ENCODE measurements at places on chromosomes 3 and 15.

- peak; percentile 62 for DNase-seq
These were observed 34.0 kb upstream of the CCDC174 start for GRCh38 chr3:14617508-14618023.

GRCh38 chr3:172342097-172342659 is 106.1 kb downstream of the GHSR start:
- DNase-seq = no peak

- no peak for DNase-seq
These were observed 1.5 kb downstream of the IGSF10 start for GRCh38 chr3:151459358-151459757.

- DNase-seq = no peak
These were observed 218.3 kb downstream of the FHIT start for GRCh38 chr3:61032991-61033390.

GRCh38 chr3:33829720-33830119 is 31.3 kb downstream of the PDCD6IP start:
- no peak for DNase-seq

DNA sequence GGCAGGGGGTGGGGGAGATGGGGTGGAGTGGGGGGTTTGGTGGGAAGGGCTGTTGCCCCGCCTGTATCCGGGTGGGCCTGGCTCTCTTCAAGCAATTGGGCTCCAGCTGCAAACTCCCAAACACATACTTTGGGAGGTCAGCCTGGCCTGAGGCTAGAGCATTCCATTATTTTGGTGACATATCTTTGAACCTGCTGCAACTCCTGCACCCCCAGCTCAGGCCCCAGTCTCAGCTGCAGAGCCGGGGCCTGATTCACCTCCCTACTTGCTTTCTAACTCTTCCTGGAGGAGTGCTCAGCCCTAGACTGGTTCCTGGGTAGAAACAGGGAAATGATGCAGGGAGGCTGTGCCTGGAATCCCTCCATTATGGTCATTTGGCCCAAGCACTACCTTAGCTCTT is 140.8 kb upstream of the PRR23C start:
- DNase-seq = no peak

- no peak for DNase-seq
These were observed 26.8 kb upstream of the PPP4R2 start for GRCh38 chr3:72969766-72970165.

DNA sequence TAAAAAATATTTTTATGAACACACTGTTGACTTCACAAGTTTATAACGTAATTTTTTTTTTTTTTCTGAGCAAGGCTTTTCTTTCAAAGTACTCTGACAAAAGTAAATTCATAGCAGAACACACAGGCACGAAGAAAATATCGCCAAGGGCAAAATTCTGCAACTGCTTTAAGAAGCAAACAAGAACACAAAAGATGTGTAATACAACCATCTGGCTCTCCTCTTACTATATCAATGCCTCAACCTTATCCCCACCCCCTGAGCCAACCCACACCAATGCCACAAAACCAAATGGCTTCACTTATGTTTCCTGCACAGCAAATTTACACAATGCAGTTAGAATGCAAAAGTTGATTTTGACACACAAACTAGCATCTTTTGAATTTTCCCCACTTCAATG is 274.2 kb downstream of the FOXP1 start:
- no peak for DNase-seq

DNA sequence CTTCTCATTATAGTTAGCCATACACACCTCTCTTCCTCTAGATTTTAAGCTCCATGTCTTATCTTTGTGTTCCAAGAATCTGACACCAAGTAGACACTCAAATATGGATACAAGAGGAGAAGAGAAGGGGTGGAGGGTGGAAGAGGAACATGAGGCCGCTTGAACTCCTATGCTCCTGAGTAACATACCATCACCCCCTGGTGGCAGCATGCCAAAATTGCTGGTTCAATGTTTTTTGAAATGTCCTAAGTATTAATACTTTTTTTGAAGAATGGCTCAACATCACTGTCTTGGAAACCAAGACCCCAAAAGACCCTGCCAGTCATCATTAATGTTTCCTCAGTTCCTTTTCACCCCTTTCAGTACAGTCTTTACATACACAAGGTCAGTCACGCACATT is 71.8 kb upstream of the HACD2 start:
- no peak for DNase-seq

DNA sequence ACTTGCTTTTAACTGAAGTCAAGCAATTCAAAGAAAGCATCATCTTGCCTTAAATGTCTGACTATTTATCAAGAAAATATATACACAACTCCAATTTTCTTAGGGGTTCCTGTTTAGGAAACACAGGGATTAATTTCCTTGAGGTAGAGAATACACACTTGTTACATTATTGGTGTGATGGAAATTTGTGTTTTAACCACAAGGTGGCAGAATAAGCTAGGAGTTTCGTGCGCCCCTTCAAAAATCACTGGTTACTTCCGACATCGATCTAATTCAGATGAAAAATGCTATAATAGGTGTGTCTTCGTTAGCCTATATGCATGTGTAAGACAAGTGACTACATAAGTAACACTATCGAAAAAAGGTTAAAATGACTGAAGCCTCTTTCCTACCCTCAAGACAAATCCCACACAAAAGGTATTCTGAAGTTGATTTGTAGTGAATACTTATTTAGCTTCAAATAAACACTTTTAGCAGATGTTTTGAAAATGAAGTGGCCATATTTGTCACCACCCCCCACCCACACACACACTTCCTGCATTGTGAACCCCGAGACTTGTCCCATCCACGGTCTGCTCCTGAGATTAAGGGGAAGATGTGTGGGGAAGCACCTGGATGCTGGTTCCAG is 246.5 kb downstream of the ROBO1 start:
- peak; percentile 27 for DNase-seq

- no peak for DNase-seq
These were observed 145.5 kb upstream of the ABHD17C start for GRCh38 chr15:80549654-80550053.

Measured in urothelium cell line (cell line).